Lower lobe of right lung (tissue), 2 donors: ENCODE measurements at places on chromosomes 12 and 14. TPM values are rescaled to one million over a fixed set of nuclear protein-coding genes. Genes with fewer than 3 reads are reported as not detected.

PLXNC1 gene
- total RNA-seq = 28.0 TPM

SLC39A5 gene
- total RNA-seq = not detected

DEPDC4 gene
- total RNA-seq = 2.0 TPM

MRPL52 gene
- total RNA-seq = 65.2 TPM

KRT74 gene
- not detected for total RNA-seq

NXPH4 gene
- total RNA-seq = not detected

DNA sequence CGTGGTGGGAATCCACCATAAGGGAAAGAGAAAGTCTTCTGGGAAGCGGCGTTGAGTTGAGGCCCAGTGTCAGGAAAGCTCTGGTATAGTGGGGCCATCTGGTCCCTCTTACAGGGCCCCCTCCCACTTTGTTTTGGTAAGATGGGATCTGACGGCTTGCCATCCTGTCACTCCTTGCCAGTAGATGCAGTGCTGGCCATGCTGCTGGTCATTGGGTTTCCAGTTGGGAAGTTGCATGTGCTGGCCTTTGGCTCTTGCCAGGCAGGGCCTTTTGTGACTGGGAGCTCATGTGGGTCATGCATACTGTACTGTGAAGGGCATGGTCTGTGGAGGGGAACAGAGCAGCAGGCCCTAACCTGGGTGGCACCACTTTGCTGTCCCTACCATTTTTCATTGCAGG is 3.8 kb downstream of the TRAF3 start:
- no peak overlapping the region for H3K27ac ChIP-seq
- no peak overlapping the region for H3K4me3 ChIP-seq
- H3K36me3 ChIP-seq = no peaks in the 10 kb centered on the region
- no peak for DNase-seq
- peaks cover 20% of the 10 kb centered on the region for H3K4me1 ChIP-seq

DNA sequence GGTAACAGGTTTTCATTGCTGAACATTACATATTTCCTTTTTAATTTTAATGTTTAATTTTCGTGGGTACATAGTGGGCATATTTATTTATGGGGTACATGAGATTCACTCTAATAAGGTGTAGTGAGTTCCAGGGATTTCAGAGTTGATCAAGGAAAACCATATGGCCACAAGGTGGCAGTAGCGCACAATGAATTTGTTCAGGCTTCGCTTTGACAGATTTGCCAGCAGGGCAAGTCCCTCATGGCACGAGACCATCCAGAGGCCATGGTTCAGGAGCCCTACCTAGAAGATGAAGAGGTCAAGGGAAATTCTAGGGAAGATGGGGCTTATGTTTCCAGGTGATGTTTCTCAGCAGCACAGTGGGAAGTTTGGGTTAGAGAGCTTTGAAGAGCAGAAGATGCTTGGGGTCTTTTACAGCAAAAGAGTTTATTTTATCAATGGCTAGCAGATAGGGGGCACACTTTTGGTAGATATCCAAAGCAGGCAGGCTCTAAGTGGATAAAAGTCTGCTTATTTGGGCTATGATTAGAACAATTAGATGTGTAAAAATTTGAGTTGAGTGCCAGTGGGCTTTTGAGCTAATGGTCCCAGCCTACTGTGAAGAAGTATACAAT is 1004.4 kb downstream of the AACS start:
- no peaks in the 10 kb centered on the region for H3K4me1 ChIP-seq
- H3K27ac ChIP-seq = no peak overlapping the region
- H3K4me3 ChIP-seq = no peak overlapping the region
- no peaks in the 10 kb centered on the region for H3K27me3 ChIP-seq

DNA sequence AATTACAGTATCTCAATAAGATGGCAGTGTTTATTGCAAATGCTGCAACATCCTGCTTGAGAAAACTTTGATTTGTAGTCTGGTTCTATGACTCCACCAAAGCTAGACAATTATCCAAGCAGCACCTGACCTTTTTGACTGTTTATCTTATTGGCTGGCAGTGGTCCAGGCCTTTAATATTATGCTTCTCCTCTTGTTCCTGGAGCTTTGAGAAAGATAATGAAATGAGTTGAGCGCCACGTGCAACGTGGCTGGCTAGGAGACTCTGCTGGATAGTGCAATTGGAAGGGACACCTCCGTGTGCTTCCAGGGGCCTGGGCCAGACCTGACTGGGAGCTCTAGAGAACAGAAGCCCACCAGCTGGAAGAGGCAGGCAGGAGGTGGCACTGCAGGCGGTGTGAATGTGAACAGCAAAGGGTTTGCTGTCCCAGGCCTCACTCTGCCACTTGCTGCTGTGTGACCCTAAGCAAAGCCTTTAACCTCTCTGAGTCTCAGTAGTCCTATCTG is 349.3 kb downstream of the CACNA1C start:
- H3K27ac ChIP-seq = no peak overlapping the region
- H3K4me3 ChIP-seq = no peak overlapping the region
- no peaks in the 10 kb centered on the region for H3K4me1 ChIP-seq
- no peak for DNase-seq
- no peaks in the 10 kb centered on the region for H3K27me3 ChIP-seq
- H3K36me3 ChIP-seq = no peaks in the 10 kb centered on the region

GRCh38 chr12:129831294-129831693 is 72.5 kb downstream of the TMEM132D start:
- no peaks in the 10 kb centered on the region for H3K4me1 ChIP-seq
- no peak overlapping the region for H3K27ac ChIP-seq
- H3K36me3 ChIP-seq = no peaks in the 10 kb centered on the region

- H3K4me3 ChIP-seq = no peak overlapping the region
- H3K4me1 ChIP-seq = no peaks in the 10 kb centered on the region
- DNase-seq = no peak
- H3K27ac ChIP-seq = no peak overlapping the region
- H3K27me3 ChIP-seq = no peaks in the 10 kb centered on the region
- H3K36me3 ChIP-seq = no peaks in the 10 kb centered on the region
These were observed 478.0 kb downstream of the RMST start for GRCh38 chr12:97940629-97941028.

GRCh38 chr14:64502887-64503433 is 678 bp downstream of the ZBTB25 start:
- no peaks in the 10 kb centered on the region for H3K27me3 ChIP-seq
- H3K4me1 ChIP-seq = peaks cover 48% of the 10 kb centered on the region
- no peaks in the 10 kb centered on the region for H3K36me3 ChIP-seq
- no peak for DNase-seq
- peak overlapping the region; percentile 78 for H3K4me3 ChIP-seq

DNA sequence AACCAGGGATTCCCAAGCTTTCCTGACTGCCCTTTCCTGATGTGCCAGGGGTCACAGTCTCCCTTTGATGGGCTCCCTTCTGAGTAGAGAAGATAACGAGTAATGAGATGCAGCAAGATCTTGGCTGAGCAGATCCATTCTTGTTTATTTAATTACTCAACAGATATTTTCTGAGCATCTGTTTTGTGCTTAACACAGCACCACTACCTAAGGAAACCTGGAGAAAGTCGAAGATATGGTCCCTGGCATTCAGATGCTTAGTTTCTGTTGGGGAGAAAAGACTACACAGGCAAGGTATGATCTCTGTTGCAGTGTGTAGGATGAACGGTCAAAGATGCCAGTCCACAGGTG is 3.9 kb downstream of the AJUBA start:
- peaks cover 18% of the 10 kb centered on the region for H3K27me3 ChIP-seq
- peaks cover 13% of the 10 kb centered on the region for H3K36me3 ChIP-seq
- peaks cover 59% of the 10 kb centered on the region for H3K4me1 ChIP-seq
- H3K4me3 ChIP-seq = peak overlapping the region; percentile 85

DNA sequence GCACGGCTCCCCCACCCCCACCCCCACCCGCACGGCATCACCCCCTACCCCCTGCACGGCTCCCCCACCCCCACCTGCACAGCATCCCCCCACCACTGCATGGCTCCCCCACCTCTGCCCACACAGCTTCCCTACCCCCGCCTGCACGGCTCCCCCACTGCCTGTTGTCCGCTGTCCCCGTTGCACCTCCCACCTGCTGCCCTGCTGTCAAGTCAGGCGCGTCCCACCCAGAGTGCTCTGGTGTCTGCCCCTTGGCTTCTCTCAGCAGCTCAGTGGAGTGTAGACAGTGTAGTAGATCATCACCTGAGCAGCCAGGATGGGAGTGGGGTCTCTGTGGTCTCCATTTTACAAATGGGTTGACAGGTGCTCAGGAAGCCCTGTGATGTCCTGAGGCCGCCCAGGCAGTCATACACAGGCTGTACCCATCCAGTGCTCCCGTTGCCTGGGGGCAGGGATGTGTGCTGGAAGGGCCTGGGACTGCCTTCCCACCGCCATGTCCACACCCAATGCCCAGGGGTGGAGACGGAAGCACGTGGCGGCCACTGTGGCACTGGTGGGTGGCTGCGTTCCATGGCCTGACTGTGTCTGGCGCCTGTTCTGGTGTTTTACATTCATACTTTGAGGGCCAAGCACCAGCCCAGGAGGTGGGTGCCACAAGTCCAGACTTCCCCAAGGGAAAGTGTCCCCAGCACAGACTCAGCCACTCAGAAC is 32.5 kb downstream of the PACS2 start:
- peaks cover 15% of the 10 kb centered on the region for H3K36me3 ChIP-seq
- H3K4me3 ChIP-seq = no peak overlapping the region
- H3K27me3 ChIP-seq = no peaks in the 10 kb centered on the region
- no peak overlapping the region for H3K27ac ChIP-seq
